Activated CD8-positive, alpha-beta memory T cell treated with anti-CD3 and anti-CD28 coated beads, Interleukin-2, amount 10 ng/mL, durations not matched to agents 7 days and 5 days (primary cell): ENCODE measurements at places on chromosomes 2 and 18.

DNA sequence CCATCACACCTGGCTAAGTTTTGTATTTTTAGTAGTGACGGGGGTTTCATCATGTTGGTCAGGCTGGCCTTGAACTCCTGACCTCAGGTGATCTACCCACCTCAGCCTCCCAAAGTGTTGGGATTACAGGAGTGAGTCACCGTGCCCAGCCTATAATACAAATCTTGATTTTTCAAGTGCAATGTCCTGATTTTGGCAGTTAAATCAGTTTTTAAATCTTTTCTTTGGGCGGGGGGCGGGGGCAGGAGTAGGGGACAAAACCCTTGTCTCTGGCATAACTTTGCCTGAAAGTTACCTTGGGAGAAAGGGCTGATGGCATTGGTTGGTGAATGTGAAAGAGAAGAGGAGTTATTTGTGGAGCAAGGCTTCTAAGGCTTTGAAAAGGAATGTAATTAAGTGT is 12.3 kb downstream of the GALNT1 start:
- no peak for DNase-seq
- no peak overlapping the region for H3K4me3 ChIP-seq
- H3K27ac ChIP-seq: no peak overlapping the region
- H3K27me3 ChIP-seq: no peaks in the 10 kb centered on the region

DNA sequence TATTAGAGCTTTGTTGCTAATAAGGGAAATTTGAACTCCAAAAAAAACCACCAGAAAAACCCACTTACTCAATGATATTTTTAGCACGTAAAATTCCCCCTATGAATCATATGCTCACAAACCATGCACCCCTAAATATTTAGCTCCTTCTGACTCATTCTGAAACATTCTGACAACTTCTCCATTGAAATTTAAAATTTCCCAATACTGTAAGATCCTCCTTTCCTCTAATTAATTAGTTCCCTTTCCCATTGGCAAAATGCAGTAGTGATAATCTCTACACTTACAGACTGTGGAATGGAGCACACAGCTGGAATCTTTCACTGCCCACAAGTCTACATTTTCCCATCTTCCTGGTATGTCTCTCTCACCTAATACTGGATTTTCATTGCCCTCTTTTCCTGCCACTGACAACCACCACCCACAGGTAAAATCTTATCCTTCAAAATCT is 215.8 kb upstream of the ACVR2A start:
- no peak for DNase-seq
- no peaks in the 10 kb centered on the region for H3K27me3 ChIP-seq
- no peak overlapping the region for H3K27ac ChIP-seq
- peaks cover 8% of the 10 kb centered on the region for H3K4me1 ChIP-seq
- no peaks in the 10 kb centered on the region for H3K36me3 ChIP-seq

GRCh38 chr2:25250331-25251070 is 82.1 kb upstream of the POMC start:
- H3K4me3 ChIP-seq: peak overlapping the region; percentile 75
- peaks cover 29% of the 10 kb centered on the region for H3K36me3 ChIP-seq
- peak overlapping the region; percentile 25 for H3K27ac ChIP-seq
- H3K4me1 ChIP-seq: peaks cover 25% of the 10 kb centered on the region
- H3K27me3 ChIP-seq: no peaks in the 10 kb centered on the region
- no peak for DNase-seq

DNA sequence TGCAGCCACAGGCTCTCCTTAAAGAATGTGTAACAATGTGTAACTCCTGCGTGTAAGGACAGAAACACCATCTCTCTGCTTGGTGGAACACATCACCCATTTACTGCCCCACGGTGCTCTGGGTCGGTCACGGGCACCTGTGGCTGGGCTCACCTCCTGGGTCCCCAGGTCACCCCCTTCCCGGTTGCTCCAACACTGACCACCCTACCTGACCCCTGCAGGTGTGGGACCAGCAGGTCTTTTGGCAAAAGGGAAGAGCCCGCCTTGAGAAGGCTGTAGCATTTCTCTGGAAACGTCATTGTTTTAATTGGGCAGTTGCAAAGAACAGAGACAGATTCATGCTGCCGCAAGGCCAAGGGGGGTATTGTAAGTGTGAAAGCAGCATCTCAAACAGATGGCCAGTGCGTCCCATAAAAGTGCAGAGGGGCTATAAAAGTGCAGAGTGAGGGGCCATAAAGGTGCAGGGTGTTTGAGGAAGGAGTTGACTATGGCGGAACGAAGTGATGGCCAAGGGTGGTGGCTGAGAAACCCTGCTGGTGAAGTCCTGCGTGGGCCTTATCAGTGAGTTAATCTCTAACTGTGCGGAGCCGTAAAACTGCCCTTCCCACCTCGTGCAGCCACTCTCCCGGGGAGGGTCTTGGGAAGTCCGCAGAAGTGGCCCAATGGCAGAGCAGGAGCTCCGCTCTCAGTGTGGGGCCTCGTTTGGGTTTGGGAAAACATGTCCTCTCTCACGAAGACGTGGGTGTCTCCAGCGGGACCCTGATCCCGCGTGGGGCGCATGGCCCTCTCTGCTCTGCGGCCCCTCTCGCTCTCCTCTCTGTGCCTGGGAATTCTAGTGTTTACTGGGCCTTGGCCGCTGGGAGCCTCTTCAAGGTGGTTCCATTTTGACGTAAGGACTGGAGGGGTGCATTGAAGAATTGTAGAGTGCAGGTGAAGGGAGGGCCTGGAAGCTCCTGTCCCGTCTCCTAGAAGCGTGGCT is 13.7 kb upstream of the NEU4 start:
- peaks cover 13% of the 10 kb centered on the region for H3K27me3 ChIP-seq
- no peaks in the 10 kb centered on the region for H3K4me1 ChIP-seq
- H3K4me3 ChIP-seq: no peak overlapping the region
- peak; percentile 39 for DNase-seq

- no peaks in the 10 kb centered on the region for H3K4me1 ChIP-seq
- no peak overlapping the region for H3K27ac ChIP-seq
- no peak overlapping the region for H3K4me3 ChIP-seq
- H3K27me3 ChIP-seq: peaks cover 14% of the 10 kb centered on the region
Measured at GRCh38 chr18:3350566-3351527, 88.9 kb downstream of the MYL12B start.

GRCh38 chr18:55462652-55463051 is 125.3 kb downstream of the TCF4 start:
- H3K4me1 ChIP-seq: no peaks in the 10 kb centered on the region
- no peak for DNase-seq
- H3K36me3 ChIP-seq: no peaks in the 10 kb centered on the region
- H3K27me3 ChIP-seq: no peaks in the 10 kb centered on the region
